ENCODE measurements at places on chromosomes 1 and 21.

DNA sequence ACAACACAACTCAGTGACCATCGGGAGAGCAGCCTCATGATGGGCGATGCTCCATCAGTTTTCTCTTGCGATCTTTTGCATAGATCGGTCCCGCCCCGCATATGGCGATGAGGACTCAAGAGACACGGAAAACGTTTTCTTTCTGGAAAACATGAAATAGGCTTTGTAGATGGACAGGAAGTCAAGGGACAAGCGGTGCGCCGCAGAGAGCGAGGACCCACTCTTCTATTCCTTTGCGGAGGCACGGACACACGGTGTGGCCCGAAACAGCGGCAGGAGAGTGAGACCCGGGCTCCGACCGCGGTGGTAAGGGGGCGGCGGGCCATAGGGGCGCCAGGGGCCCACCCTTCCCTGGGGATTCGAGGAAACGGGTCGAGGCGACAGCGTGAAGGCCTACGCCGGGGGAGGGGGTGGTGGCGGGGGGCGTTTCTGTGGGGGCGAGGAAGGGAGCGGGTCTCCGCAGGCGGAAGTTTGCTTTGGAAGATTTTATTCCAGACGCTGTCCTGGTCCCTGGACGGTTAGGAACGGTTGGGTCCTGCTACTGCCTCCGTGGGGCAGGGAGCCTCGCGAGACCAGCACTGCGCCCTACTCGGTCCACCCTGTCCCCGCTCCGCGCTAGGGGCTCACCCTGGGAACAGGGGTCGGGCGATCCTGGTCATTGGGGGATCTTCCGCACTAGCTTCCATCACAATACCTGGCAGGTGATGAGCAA is 796 bp upstream of the TDRKH start:
- DNase-seq = no peak

DNA sequence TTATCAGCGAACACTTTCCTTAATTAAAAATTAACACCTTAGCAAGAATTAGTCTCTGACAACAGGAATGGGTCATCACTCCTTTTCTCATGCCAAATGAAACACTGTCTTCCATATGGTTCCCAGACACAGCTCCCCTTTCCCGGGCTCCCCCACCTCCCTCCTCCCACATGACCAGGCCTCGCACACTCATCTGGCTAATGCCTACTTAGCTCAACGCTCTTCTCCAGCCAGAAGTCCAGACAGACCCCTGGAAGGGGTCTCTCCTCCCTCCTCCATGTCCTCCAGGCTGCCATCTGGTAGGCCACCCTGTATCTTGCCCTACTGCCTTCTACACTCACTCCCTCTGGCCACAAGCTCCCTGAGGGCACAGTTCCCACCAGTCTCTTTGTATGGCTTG is 39.9 kb downstream of the KCNC4 start:
- DNase-seq = no peak

DNA sequence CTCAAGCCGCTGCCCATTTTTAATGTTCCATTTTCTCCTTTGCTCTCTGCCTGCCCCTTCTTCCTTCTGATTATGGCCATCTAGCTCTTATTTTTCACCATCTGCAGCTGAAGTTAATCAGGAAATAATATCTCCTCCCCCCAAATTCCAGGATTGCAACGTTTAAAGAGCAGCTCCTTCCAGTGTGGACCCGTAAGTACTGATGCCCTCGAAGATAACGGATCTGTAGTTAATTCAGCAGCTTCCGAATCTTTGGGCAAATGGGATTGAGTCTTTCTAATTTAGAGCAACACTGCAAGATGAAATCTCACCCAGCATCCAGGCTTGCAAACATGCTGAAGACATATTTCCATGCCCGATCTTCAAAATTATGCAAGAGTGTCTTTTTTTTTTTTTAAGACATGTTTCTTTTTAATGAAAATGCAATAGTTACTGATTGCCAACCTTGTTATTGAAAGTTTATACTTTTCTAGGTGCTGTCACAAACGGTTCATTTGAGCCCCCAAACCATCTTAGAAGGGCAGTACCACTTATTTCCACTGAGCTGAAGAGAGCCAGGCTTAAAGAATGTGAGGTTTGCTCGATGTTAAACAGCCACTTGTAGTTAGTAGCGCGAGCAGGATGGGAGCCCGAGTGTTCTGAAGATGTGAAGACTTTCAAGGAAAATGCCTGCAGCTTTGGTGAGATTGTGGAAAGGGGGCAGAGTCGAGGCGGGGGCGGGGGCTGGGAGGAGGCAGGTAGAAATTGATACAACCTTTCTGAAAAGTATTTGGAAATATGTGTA is 10.9 kb upstream of the RCAN3 start:
- no peak for DNase-seq

GRCh38 chr21:41377715-41378114 is 15.9 kb downstream of the MX2 start:
- no peak for DNase-seq

DNA sequence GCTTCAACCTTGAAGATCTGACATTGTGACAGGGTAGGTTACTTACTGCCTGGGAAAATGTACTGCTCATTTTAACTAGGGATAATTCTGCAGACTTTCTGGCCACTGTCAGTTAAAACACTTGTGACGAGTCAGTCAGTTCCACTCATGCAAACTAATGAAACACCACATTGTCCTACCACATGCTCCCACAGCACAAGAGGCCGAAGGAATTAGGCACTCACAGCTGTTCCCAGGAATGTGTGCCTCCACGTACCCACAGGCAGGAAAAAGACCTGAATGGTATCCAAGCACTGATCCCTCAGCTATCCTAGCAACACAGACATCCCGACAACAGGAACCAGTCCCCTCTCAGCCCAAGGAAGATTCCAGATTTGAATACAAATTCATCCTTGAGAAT is 12.3 kb downstream of the BCAR3 start:
- no peak for DNase-seq
